Prostate gland (tissue), 2 donors: ENCODE measurements at places on chromosomes 6 and 20. TPM values are rescaled to one million over a fixed set of nuclear protein-coding genes. Genes with fewer than 3 reads are reported as not detected.

DNA sequence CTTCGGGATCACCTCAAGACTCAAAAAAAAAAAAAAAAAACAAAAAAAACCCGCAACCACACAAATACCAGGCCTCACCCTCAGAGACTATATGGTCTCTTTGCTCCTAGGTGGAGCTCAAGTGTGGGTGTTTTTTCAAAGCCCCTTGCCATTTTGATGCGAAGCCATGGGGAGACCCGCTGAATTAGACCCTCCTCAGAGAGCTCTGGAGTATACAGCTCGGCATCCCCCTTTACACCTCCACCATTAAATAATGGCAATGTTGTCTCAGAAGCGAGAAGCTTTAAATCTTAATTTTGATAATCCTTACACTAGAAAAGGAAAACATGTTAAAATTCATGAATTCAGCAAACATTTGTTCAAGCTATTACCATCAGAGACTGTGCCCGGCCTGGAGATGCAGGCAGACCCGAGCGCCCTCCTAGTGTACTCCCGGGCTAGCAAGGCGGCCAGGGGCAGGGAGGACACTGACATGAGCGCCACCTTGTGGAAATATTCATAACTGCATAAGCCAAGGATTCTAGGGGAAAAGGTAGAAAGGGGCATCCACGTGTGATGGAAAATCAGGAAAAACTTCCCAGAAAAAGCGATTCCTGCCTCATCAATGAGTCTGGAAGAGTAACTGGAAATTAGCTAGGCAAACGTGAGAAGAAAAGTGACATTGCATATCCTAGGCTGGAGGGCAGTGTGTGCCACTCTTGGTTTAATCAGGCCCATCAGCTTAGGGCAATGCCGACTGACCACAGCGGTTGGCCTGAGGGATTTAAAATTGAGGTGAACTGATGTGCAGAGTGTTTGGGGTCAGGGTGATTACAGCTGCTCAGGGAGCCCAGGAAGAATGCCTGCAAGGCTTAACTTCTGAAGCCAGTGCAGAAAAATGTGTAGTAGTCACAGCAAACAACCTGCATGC lies 72.5 kb downstream of the B3GAT2 start:
- no peak overlapping the region for H3K27ac ChIP-seq
- H3K36me3 ChIP-seq = no peaks in the 10 kb centered on the region
- H3K4me3 ChIP-seq = no peak overlapping the region
- no peaks in the 10 kb centered on the region for H3K4me1 ChIP-seq

DNA sequence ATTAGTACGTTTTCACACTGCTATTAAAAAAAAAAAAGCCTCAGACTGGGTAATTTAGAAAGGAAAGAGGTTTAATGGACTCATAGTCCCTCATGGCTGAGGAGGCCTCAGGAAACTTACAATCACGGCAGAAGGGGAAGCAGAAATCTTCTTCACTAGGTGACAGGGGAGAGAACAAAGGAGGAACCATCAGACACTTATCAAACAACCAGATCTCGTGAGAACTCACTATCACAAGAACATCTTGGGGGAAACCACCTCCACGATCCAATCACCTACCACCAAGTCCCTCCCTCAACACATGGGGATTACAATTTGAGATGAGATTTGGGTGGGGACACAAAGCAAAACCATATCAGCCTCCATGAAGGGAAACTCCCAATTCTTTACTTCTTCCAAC lies 85.2 kb upstream of the MAFB start:
- no peak overlapping the region for H3K27ac ChIP-seq
- H3K36me3 ChIP-seq = no peaks in the 10 kb centered on the region
- H3K27me3 ChIP-seq = no peaks in the 10 kb centered on the region
- DNase-seq = no peak
- H3K4me1 ChIP-seq = no peaks in the 10 kb centered on the region
- no peak overlapping the region for H3K4me3 ChIP-seq

The CFAP61 gene
- 0.14 TPM for total RNA-seq

The EFCAB8 gene
- total RNA-seq = 0.87 TPM
